Activated CD4-positive, alpha-beta T cell treated with anti-CD3 and anti-CD28 coated beads, Interleukin-2, amount 50 U/mL, for 4 hours (primary cell): ENCODE measurements at places on chromosomes 4 and X.

DNA sequence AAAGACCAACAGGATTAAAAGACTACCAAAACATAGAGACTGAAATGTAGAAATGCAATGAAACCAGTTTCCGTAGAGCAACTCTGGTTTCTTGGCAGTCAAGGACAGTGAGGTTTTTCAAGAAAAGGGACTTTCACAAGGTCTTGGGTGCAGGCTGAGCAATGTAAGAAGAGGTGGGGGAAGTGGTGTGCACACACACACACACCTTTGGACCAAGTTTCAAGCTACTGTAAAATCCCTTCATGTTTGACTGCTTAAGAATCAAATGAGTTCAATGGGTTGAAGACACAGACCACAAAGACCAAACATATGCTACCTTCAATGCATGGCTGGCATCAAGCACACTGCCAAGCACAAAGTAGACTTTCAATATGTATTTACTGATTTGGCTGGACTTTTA lies 17.8 kb upstream of the MCF2 start:
- DNase-seq = no peak

DNA sequence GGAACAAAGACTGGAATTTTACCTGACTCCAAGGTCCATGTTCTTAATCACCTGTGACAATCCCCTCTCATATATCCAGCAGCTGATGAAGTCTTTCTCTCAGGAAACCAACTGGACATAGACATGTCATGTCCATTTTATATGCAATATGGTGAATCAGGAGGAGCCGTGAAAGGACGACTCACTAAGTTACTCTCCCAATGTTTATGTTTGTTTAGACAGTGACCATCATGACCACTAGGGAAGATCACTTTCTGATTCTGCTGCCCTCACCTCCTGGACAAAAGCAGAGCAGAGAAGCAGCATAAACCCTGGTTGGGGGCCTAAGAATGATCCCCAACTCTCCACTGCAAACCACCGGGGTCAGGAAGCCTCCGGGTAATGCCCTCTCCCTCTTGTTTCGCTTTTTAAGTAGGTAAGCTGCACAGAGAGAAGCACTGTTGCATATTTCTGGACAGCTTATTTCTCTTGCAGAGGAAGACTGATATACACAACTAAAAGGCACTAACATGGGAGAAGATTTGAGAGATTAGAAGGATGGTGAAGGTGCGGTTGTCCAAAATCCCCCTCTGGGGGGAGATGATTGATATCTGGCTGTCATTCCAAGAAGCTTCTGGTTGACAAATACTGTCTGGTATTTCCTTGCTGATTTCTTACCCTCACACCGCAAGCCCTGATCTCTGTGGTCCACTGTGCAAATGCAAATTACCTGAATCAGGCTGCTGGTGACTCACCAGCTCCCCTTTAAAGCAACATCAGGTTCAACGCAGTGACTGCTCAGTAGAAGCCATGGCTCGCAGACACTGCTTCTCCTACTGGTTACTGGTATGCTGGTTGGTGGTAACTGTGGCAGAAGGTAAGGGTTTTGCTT lies at the start of gene ODAPH:
ODAPH (plus strand) TSS at position 773 of the 871 bp plus-strand sequence; CDS start at position 790, 17 bp downstream.
- DNase-seq = peak; percentile 2

GRCh38 chr4:118904418-118904817 lies 15.8 kb downstream of the SYNPO2 start:
- no peak for DNase-seq

DNA sequence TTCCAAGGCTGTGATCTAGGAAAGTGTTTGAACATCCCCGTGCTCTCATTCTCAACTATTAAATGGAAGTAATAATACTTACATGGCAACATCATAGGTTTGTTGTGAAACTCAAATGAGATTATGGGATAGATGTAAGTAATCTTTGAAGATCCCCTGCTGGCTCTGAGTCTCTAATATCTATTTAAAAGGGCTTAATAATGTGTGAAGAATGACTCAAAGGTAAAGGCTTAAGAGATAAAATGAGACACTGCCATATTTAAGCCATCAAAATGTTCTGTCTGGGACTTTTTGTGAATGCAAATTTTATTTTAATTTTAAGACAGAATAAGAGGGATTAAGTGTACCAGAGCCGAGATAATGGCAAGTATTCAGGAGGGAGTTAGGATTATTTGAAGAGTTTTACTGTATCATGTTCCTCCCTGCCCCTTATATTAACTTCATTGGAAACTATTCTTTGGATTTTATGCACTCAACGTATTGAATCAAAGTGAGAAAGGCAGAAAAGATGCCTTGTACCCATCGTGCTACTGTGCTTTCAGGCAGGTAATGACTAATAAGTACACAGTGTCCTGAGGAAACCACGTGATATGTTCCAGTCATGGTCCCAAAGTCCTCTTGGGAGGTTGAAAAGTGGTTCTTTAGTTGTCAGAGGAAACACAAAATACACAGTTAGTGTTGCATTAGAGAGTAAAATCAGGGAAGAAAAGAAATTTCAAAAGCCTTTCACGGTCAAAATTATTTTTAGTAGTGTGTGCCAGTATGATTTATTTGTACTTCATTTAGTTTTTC lies 192.4 kb downstream of the RBM46 start:
- DNase-seq = no peak

GRCh38 chr4:140005699-140006098 lies 148.3 kb downstream of the MAML3 start:
- no peak for DNase-seq

GRCh38 chr4:2461246-2461960 lies 7.5 kb upstream of the RNF4 start:
- DNase-seq = no peak

DNA sequence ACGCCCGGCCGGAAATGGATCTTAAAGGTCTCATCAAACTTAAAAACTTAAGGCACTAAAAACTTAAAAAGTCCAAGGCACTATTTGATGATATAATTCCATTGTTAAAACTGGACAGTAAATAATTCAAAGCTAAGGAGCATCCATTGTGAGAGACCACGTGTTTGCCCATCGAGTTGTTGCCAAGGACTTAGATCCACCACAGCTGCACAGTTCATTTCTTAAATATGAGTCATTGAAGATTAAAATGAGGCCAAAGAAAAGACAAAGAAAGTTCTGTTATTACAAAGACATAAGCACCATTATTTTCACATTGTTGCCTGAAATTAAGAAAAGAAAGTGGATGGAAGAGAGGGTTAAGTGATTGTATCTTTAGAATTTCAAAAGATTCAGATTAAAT lies 411.5 kb upstream of the FTHL17 start:
- DNase-seq = no peak

DNA sequence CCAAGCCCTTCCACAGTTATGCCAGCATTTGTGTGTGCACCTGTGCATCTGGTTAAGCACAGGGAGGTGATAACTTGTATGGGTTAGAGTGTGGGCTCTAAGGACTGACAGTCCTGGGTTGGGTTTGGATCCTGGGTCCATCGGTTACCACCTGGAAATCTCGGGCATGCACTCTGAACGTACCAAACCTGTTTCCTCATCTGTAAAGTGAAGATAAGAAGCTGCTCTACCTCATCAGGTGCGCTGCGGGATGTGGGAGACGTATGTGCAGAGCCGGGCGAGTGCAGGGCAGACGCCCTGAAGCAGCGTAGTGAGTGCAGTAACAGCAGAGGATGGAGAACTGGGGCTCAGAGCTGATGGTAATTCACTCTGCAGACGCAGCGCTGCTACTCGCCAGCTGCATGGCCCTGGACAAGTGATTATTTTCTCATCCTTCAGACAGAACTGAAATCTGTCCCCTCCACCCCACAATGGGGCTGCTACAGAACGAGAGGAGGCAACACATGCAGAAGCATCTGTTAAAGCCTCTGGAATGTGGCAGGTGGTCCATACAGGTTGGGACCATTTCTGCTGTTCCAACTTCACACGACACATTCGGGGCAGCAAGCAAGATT lies 64.4 kb downstream of the HADH start:
- DNase-seq = no peak

- DNase-seq = no peak
These were observed 24.2 kb downstream of the TNIP2 start for GRCh38 chr4:2731907-2732317.

DNA sequence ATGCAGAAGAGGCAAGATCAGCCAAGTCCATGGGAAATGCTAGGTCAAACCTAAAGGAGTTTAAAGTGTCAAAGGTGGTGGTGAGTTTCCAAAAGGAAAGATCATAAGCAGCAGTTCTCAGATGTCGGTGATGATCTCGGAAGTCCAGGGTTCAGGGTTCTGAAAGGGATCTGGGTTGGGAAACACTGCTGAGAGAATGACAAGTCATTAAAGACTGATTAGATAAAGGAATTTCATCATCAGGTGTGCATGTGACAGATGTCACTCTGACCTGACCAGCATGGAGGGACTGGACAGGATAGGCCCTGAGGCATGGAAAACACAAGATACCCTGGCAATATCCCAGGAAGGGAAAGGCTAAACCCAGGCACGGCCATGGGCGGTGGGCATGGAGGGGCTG lies 195.7 kb upstream of the TBL1X start:
- DNase-seq = no peak

GRCh38 chrX:1264556-1264955 lies 4.1 kb upstream of the CSF2RA start:
- DNase-seq = no peak

- DNase-seq = no peak
These were observed 338.2 kb upstream of the PABPC4L start for GRCh38 chr4:134539729-134540231.

DNA sequence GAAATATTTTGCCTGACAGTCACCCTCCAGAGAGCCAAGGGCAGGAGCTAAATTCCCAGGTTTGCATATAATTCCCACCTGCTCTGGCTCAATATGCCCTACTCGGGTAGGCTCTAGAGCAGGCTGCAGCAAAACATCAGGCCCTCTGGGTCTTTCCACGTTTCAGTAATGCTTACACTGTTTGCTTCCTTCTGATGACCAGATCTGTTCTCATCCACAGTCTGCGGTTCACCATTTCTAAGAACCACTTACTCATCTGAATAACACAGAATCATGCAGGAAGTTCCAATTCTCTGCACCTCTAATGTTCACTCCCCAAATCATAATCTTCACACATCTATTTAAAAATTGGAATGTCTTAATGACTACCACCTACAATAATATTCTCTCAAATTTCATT lies 141.4 kb downstream of the PPP3CA start:
- peak; percentile 24 for DNase-seq

DNA sequence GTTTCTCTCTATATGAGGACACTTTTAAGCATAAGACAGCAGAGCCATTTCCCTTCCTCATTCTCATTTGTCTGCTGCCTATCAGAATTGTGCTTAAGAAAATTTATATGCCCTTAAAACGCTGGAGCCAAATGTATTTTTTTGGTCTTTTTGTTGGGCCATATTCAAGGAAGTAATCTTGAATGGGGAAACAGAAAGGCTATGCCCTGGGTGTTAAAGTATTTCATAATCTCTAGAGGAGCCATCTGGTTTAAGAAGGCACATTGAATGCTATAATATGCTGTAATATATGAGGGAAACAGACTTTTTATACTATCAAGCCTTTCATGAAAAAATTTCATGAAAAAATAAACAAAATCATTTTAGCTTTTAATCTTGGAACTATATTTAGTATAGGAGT lies 4.3 kb downstream of the DMD start:
- DNase-seq = no peak

DNA sequence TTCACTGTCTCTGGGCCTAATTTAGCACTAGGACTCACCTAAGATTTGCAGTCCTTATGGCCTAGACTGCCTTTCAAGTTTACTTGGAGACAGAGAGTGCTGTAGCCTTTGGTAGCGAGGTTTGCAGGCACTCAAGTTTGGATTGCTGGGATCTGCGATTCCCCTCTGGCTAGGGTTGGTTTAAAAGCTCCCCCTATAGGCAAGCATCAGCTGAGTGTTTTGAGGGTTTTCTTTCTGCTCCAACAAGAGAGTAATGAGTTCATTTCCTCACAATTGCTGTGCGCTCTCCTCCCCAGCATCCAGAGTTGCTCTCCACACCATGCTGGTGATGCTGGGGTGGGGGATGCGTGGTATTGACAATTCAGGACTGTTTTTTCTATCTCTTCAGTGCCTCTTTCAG lies 206.9 kb downstream of the GLUD2 start:
- DNase-seq = no peak

GRCh38 chr4:142581881-142582280 lies 264.2 kb downstream of the INPP4B start:
- DNase-seq = no peak

GRCh38 chr4:2127609-2128332 lies 68.6 kb downstream of the NAT8L start:
- no peak for DNase-seq

DNA sequence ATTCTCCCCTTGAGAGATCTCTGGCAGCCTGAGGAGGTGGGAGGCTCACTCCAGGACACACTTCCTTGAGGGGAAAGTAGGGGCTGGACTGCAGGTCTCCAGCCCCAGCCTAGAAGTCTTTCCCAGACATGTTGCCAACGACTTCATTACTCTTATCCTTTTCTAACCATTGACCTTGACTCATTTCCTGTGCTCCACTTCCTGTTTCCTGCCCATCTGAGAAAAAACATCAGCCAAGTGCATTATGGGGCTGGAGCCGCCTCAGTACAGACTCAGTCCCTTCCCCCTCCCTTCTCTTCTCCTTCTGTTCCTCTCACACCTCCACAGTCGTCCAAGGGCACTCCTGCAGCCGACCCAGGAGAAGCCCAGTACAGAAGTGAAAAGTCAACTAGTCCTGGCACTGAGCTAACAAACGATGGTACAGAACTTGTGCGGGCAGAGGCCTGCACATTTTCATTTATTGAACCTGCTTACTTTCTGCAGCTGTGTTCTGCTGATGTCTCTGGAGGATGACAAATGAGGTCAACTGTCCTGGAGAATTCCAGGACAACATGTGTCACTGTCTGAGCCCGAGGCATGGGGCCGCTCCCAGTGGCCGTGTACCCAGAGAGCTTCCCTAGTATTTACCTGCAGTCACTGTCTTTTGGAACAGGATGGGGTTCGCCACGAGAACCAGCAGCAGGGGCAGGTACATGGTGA lies 20.1 kb downstream of the GPR143 start:
- DNase-seq = no peak

- no peak for DNase-seq
These were observed 132.7 kb upstream of the MID1 start for GRCh38 chrX:10753116-10753515.

DNA sequence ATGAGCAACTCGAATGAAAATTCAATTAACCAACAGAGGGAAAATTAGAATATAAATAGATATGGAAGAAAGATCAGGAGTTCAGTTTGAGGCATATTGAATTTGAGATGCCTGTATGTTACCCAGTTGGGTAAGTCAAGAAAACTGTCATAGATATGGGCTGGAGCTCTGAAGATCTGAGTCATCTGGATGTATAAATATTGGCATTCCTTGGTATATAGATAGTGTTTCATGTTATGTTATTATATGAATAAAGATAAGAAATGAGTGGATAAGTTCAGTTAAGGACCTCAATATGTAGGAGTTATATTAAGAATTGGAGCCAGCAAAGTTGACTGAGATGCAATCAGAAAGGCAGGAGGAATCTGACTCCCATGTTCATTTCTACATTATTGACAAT lies 543.6 kb upstream of the SMIM31 start:
- no peak for DNase-seq

- DNase-seq = no peak
These were observed 56.2 kb upstream of the RAPGEF2 start for GRCh38 chr4:159046683-159047082.
